ENCODE measurements at places on chromosomes 2 and 18.

- DNase-seq: no peak
These were observed 29.7 kb downstream of the LYPD6 start for GRCh38 chr2:149360106-149360505.

- no peak for DNase-seq
These were observed 65.1 kb upstream of the GPR45 start for GRCh38 chr2:105176429-105176828.

DNA sequence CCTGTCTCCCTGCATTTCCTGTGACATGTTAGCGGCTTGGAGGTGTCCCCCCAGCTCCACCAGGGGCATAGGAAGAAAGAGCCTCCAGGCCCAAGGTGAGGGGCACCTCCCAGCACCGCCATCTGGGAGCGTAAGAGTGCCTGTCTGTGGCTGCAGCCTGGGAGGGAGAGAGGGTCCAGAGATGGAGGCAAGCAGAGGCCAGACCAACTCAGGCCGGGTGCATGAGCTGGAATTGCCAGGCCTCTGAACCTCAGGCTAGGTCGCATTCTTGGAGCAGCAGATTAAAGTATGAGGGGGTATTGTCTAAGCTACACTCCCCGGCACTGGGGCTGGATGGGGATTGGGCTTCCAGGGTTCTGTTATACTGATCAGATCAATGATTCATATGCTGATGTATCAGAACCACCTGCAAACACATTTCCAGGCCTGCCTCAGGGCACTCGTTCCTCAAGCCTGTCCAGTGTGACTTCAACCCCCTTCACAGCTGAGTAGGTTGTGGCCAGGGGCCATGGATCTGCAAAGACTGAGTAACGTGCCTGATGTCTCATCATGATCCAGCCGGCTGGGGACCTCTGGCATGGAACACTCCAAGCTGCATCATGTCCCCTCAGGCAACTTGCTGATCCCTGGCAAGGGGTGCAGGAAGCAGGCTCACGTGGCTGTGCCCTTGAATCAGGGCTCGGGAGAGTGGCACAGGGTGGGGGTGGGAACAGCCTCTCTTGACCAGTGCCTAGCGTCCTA, 73.2 kb downstream of the HS1BP3 start:
- DNase-seq: no peak

- DNase-seq: no peak
These were observed 301.9 kb upstream of the MYT1L start for GRCh38 chr2:2633017-2633416.

DNA sequence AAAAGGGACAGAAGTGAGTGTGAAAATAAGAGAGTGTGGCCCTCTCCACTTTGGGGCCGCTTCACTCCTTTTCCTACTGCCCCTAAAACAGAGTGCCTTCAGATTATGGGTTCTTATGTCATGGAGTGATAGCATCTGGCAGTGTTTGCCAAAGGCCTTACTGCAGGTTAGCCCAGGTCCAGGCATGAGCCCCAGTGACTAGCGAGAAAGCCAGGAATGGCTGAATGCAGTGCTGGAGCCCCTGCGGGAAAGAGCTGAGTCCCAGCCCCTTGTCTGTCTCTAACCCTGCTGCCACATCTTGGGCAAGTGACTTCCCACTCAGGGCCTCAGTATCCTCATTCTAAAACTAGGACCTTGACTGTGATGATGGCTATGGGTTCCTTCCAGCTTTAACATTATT, 6.0 kb downstream of the IGFBP5 start:
- DNase-seq: no peak

- DNase-seq: no peak
These were observed 20.3 kb downstream of the MYO1B start for GRCh38 chr2:191265311-191266170.

GRCh38 chr2:166360906-166361305, 14.8 kb downstream of the SCN9A start:
- DNase-seq: no peak
